ENCODE measurements at places on chromosomes 1 and 21.

DNA sequence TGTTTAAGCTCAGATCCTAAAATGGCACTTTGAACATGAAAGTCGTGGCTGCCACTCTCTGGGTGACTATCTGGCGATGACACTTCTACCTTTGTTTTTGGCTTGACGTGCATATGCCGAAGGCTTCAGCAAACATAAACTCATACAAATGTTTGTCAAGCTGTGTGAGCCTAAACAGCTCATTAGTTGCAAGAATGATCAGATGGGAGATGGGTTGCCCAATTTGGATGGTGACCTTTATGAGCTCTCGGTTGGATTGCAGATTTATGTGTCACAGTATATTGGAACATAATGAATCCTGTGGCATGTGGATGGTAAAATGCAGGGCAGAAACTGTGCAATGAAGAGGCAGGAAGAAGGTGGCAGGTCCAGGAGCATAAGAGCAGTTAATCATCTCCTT lies 229.3 kb downstream of the DISC1 start:
- DNase-seq = no peak

GRCh38 chr1:172940174-172940855 lies 110.4 kb downstream of the TNFSF18 start:
- DNase-seq = no peak

GRCh38 chr1:215529111-215529510 lies 38.0 kb upstream of the KCTD3 start:
- DNase-seq = no peak

- no peak for DNase-seq
Measured at GRCh38 chr21:28581976-28582375, 410.7 kb downstream of the LTN1 start.

- DNase-seq = no peak
Measured at GRCh38 chr1:47809301-47810084, 187.7 kb downstream of the TRABD2B start.

DNA sequence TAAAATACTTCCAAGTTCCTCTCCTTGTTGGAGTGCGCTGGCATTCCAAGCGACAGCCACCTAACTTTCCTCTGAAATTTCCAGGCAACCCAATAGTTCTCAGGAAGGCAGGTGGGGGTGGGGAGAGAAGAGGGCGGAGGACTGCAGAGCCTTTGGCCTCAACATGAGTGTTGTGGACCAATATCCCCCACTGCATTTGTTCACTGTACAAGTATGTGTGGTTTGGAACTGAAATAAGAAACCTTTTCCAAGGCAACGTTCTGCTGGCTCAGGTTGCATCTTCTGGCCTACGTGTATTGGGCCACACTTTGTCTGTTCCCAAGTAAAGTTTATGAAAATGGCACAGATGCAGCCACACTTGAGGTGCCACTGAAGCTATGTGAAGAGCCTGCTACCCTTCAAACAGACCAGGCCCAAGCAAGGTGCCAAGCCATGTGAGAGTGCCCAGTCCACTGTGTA lies 153.4 kb downstream of the DHRS3 start:
- DNase-seq = no peak

Data from NCI-H1417 treated with DMSO at 0.1 percent for 48 hours (cell line).